Stomach (tissue), 19 donors: ENCODE measurements at places on chromosomes 4 and X. TPM values are rescaled to one million over a fixed set of nuclear protein-coding genes. Genes with fewer than 3 reads are reported as not detected.

- no peak for DNase-seq
Observed at GRCh38 chr4:189048119-189048518, 892.6 kb upstream of the FRG1 start.

DNA sequence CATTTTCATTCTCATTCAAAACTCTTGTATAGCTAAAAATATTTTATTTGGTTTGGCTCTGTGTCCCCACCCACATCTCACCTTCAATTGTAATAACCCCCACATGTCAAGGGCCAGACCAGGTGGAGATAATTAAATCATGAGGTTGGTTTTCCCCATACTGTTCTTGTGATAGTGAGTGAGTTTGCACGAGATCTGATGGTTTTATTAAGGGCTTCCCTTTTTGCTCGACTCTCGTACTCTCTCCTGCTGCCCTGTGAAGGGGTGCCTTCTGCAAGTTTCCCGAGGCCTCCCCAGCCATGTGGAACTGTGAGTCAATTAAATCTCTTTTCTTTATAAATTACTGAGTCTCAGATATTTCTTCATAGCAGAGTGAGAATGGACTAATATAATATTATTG lies 768.0 kb downstream of the STIM2 start:
- no peak for DNase-seq

GRCh38 chr4:16785793-16786527 lies 112.5 kb downstream of the LDB2 start:
- DNase-seq = no peak

DNA sequence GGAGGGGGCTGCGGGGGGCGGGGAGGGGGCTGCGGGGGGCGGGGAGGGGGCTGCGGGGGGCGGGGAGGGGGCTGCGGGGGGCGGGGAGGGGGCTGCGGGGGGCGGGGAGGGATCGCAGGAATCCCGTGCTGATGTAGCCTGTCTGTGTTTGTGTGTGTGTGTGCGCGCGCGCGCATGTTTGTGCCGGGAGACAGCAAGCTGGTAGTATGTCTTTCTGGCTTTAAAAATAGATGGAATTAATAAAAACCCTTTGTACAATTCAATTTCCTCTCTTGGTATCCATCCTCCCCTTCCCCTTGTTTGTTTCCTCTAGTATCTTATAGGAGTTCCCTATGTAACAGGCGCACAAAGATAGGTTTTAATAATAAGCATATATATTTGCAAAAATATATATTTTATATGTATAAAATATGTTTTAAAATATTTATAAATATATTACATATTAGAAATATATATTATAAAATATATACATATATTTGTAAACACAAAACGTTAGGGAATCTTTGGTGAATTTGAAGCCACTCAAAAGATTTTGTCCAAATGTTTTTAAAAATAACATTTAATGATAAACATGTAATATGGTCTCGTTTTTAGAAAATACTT lies 782 bp downstream of the ARHGAP24 start:
- DNase-seq = peak; percentile 73

Gene DSPP
- total RNA-seq = not detected

Gene AMBN
- total RNA-seq = not detected

Gene NEXMIF
- 2.9 TPM for total RNA-seq
